Naive B cell (primary cell): ENCODE measurements at places on chromosomes 11 and 22. TPM values are rescaled to one million over a fixed set of nuclear protein-coding genes. Genes with fewer than 3 reads are reported as not detected.

GRCh38 chr22:50416996-50417395 is 57.8 kb downstream of the SBF1 start:
- H3K4me1 ChIP-seq: peaks cover 6% of the 10 kb centered on the region
- no peak for DNase-seq
- H3K27ac ChIP-seq: no peak overlapping the region
- H3K36me3 ChIP-seq: peaks cover 4% of the 10 kb centered on the region

DNA sequence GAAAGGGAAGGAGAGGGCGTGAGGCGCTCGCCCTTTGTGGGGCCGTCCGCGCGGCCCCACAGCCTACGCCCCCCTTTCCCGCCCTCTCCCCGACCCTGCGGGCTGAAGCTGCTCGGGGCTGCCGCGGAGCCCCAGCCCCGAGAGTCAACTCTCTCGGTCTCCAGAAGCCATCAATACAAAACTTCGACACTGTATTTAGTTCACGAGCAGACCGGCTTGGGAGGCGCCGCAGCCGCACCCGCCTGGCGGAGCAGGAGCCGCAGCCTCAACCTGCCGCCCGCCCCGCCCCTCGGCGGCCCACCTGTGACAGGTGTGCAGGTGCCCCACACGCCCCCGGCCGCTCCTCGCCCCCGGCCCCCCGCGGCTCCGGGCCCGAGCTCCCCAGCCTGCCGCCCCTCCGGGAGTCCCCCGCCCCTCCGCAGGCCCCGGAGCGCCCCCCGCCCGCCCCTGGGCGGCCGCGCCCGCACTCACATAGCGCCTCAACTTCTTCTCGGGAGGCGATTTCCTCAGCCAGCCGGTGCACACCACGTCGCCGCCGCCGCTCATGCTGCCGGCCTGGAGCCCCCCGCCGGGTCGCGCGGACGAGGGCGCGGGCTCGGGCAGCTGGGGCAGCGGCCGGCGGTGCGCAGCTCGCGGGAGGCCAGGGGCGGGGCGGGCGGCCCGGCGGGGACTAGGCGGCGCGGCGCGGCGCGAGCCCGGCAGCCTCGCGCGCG is at the start of gene GAB2:
GAB2 (minus strand) TSS at position 646 of the 713 bp plus-strand sequence; CDS start at position 546, 100 bp downstream.
- H3K36me3 ChIP-seq: no peaks in the 10 kb centered on the region
- H3K4me1 ChIP-seq: peaks cover 67% of the 10 kb centered on the region
- H3K27ac ChIP-seq: peak within 1 kb of the TSS; percentile 97
- no peaks in the 10 kb centered on the region for H3K27me3 ChIP-seq
- H3K4me3 ChIP-seq: peak within 1 kb of the TSS; percentile 97
- no peak for DNase-seq

DNA sequence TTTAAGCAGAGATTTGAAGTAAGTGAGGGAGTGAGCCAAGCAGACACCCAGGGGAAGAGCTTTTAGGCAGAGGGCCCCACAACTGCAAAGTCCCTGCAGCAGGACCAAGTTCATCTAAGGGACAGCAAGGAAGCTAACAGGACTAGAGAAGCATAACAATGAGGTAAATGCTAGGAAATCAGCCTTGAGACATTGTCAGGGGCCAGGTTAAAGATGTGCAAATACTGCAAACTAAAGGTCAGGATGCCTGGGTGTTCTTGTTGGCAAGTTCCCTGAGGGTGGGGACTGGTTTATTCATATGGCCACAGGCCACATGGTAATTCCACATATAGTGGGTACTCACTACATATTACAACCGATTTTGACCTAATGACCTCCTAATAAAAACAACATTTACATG is 399.2 kb upstream of the NARS2 start:
- no peak for DNase-seq
- no peak overlapping the region for H3K27ac ChIP-seq
- H3K4me3 ChIP-seq: no peak overlapping the region
- H3K36me3 ChIP-seq: no peaks in the 10 kb centered on the region
- H3K27me3 ChIP-seq: peaks cover 6% of the 10 kb centered on the region
- H3K4me1 ChIP-seq: no peaks in the 10 kb centered on the region

GRCh38 chr22:33841281-33842005 is 78.8 kb downstream of the LARGE1 start:
- H3K36me3 ChIP-seq: no peaks in the 10 kb centered on the region
- no peak overlapping the region for H3K27ac ChIP-seq
- peaks cover 32% of the 10 kb centered on the region for H3K4me1 ChIP-seq
- no peaks in the 10 kb centered on the region for H3K27me3 ChIP-seq
- H3K4me3 ChIP-seq: no peak overlapping the region

GRCh38 chr11:105137286-105137685 is 2.3 kb downstream of the CARD18 start:
- peaks cover 4% of the 10 kb centered on the region for H3K36me3 ChIP-seq
- no peak overlapping the region for H3K4me3 ChIP-seq
- H3K27ac ChIP-seq: no peak overlapping the region

Gene OR8G1
- not detected for polyA plus RNA-seq

Gene VWA5A
- not detected for polyA plus RNA-seq

Gene PDGFD
- not detected for polyA plus RNA-seq
